ENCODE measurements at places on chromosomes 3 and 15.

GRCh38 chr3:153392363-153392762, 230.3 kb downstream of the RAP2B start:
- no peak for DNase-seq

GRCh38 chr3:11415099-11415498, 142.9 kb downstream of the ATG7 start:
- no peak for DNase-seq

DNA sequence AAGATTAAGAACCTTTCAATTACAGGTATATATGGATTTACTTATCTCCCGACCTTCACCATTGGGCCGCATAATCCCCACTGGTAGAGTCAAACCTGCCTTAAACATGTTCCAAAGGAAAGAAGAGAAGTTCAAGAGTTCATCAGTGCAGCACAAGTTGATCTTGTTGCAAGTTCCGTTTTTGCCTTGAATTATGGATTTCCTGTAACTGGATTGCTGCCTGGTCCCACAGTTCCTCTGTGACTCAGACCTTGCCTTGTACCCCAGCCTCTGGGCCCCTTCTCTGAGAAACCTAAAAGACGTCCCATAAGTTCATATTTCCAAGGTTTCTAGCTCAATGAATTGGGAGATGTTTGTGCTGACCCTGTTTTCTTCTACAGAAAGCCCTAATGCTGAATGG, 112.5 kb upstream of the THBS1 start:
- no peak for DNase-seq

- DNase-seq = no peak
These were observed 49.2 kb upstream of the LRRFIP2 start for GRCh38 chr3:37223576-37223975.

DNA sequence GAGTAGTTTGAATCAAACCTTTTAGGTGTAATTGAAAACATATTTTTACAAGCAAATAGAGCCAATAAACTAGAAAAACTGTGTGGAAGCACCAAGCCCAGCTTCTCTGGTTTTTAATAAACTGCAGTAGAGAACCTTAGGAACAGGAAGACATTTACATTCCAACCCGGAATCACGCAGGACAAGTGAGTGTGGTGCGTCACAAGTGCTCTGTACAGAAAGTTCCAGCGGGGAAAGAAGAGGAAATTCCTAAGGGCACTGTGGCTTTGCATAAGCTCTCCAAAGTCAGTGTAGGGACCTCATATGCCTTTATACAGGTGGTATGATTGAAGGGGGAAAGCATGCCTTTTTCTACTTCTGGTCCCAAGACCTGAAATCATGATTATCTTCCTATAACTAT, 21.6 kb downstream of the COL8A1 start:
- DNase-seq = no peak

GRCh38 chr3:81823882-81824395, 62.5 kb upstream of the GBE1 start:
- no peak for DNase-seq

GRCh38 chr3:25507811-25508210, 79.7 kb downstream of the RARB start:
- DNase-seq = peak; percentile 78

- no peak for DNase-seq
These were observed 460.2 kb downstream of the GBE1 start for GRCh38 chr3:81301230-81301629.

DNA sequence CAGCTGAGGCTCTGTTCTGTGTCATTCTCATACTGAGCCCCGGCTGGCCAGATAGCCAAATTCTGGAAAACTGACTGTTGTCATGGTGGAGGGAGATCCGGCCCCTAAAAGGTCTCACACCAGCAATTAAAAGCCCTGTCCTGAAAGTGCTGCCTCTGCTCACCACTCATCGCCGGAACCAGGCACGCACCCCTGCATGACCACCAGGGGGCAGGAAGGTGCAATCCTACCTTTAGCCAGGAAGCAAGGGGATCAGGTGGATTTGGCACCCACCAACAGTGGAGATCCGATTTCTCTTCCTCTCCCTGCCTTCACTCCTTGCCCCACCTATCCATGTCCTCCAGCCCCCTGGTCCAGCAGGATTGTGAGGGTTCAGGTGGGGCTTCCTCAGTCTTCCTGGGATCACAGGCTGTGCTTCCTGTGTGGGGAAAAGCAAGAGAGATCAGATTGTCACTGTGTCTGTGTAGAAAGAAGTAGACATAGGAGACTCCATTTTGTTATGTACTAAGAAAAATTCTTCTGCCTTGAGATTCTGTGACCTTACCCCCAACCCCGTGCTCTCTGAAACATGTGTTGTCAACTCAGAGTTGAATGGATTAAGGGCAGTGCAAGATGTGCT, 16.1 kb upstream of the CACNA2D2 start:
- DNase-seq = peak; percentile 1

DNA sequence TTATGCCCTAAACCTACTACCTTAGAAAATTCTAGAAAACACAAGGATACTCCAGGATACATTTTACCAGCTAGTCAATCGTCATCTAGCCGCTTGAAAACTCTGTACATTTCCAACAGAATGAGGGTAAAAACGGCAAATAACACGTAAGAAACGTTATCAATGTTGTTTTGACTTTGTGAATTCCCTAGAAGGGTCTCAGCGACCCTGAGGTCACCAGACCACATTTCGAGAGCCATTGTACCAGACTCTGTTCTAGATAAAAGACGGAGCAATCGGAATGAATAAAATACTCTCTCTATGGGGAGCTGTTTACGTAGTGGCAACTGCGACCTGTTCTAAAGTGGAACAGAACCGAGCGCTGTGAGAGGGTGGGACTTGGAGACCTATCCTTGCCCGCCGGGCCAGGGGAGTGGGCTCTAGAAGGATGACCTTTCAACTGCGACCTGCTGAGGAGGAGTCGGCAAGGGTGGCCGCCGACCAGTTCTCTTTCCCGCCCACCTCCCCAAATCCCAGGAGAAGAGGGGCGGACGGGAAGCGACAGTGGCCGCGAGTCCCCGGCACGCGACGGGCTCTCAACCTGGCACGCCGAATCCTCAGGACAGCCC, 778 bp upstream of the AP4E1 start:
- DNase-seq = peak; percentile 18

DNA sequence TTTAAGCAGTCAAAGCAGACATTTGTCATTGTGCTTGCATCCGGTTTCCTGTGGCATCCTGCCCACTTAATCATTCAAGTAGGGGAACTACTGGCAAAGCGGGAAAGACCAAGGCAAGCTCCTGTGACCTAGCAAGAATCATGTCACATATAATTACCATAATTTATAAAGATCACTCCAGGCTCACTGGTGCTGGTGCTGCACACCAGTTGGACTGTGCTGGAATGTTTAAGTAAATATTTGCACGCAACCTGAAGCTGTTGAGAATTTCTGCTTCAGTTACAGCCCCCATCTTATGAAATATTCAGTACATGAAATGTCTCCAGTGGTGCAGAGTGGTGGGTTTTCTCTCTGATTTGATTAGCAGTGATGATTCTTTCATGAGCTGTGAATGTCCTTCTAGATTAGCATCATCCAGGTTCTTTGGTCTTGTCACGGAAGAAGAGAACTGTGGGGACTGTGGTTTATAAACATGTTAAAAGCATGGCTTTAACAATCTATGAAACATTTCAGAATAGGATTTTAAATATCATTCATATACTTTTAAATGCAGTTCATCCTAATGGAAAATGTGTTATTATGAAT, 621.3 kb upstream of the EPHA6 start:
- no peak for DNase-seq

DNA sequence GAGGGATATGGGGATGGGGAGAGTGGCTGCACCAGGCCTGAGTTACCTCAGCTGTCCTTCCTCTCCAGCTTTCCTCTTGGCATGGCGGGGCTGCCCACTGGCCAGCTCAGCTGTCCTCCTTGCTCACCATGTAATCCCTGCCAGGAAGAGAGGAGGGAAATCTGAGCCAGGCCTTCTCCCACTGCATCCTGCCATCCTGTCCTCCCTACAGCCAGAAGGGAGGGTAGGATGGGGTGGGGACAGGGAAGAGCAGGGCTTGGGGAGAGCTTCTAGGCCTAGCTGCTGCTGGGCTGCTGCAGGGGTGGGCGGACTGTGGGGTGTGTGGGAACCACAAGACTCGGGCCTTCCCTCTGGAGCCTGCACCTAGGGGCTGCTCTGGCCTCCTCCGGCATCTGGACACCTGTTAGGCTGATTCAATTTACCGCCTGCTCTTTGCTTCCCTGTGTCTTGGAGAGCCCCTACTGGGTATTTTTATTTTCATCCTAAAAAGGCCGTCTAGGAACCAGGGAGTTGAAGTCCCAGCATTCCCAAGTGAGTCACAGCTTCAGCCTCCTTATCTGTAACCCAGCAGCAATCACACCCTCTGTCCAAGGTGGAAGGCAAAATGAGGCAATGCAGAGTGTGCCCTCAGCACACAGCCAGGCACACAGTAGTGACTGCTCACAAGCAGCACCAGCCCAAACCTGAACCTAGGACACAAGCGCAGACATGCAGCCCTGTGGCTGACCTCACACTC, 13.1 kb upstream of the KY start:
- no peak for DNase-seq

GRCh38 chr3:133991209-133991608, 38.5 kb downstream of the SLCO2A1 start:
- no peak for DNase-seq
